Activated naive CD8-positive, alpha-beta T cell treated with anti-CD3 and anti-CD28 coated beads for 36 hours (primary cell): ENCODE measurements at places on chromosomes 7 and 10. TPM values are rescaled to one million over a fixed set of nuclear protein-coding genes. Genes with fewer than 3 reads are reported as not detected.
A peak's percentile ranks its signal among the peaks of the same experiment; 100 is the strongest.

GRCh38 chr10:17685233-17685840 lies 41.4 kb downstream of the STAM start:
- peak overlapping the region; percentile 71 for H3K27ac ChIP-seq
- H3K27me3 ChIP-seq: no peaks in the 10 kb centered on the region
- H3K4me1 ChIP-seq: peaks cover 40% of the 10 kb centered on the region
- peak; percentile 50 for DNase-seq
- H3K36me3 ChIP-seq: peaks cover 29% of the 10 kb centered on the region

GRCh38 chr7:138665249-138665648 lies 35.9 kb downstream of the SVOPL start:
- no peaks in the 10 kb centered on the region for H3K36me3 ChIP-seq
- no peak for DNase-seq
- peak overlapping the region; percentile 40 for H3K4me3 ChIP-seq
- H3K27ac ChIP-seq: no peak overlapping the region

DNA sequence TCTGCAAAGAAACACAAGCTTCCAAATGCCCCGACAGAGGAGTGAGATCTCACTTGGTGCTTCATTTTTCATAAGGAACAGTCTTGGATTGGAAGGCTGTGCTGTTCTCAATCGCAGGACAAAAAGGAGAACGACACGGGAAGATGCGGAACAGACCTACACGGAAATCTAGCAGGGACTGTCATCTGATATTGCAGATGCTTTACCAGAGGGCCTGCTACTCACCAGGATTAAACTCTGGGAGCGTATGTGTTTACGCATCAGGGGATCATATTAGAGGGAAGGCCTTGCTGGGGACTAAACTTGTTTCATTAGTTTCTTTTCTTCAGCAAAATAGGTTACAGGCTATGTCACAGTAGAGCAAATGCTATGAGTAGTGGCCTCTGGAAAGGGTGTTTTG lies 82.8 kb upstream of the EEPD1 start:
- no peaks in the 10 kb centered on the region for H3K36me3 ChIP-seq
- H3K27me3 ChIP-seq: no peaks in the 10 kb centered on the region
- H3K4me1 ChIP-seq: no peaks in the 10 kb centered on the region

GRCh38 chr10:43091846-43092245 lies 15.0 kb downstream of the RET start:
- DNase-seq: no peak
- H3K4me1 ChIP-seq: no peaks in the 10 kb centered on the region
- H3K27ac ChIP-seq: no peak overlapping the region
- no peaks in the 10 kb centered on the region for H3K36me3 ChIP-seq
- H3K4me3 ChIP-seq: no peak overlapping the region
- H3K27me3 ChIP-seq: peaks cover 3% of the 10 kb centered on the region

- peaks cover 11% of the 10 kb centered on the region for H3K4me1 ChIP-seq
- H3K27ac ChIP-seq: no peak overlapping the region
- no peak overlapping the region for H3K4me3 ChIP-seq
- DNase-seq: no peak
- H3K27me3 ChIP-seq: peaks cover 3% of the 10 kb centered on the region
- H3K36me3 ChIP-seq: peaks cover 6% of the 10 kb centered on the region
These were observed 16.3 kb downstream of the CFAP46 start for GRCh38 chr10:132926070-132926469.

GRCh38 chr7:40057292-40057691 lies 77.1 kb downstream of the MPLKIP start:
- no peaks in the 10 kb centered on the region for H3K27me3 ChIP-seq
- H3K27ac ChIP-seq: no peak overlapping the region
- no peaks in the 10 kb centered on the region for H3K4me1 ChIP-seq
- no peak overlapping the region for H3K4me3 ChIP-seq
- DNase-seq: no peak

DNA sequence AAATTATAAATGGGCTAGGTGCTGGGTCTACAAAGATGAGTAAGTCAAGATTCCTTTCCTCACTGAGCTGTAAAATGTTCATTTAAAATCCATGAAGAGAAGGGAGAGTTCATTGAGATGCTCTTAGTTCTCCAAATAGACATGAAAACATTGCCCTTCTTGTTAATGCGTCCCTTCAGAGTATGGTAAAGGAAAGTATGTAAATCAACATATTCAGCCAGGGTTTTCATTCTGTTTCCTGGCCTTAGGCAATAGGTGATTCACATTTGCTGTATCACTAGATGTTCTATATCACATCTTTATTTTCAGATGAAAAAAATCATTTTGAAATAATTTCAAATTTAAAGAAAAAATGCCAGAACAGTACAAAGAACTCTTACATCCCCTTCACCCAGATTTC lies 5.4 kb downstream of the ANKIB1 start:
- H3K4me3 ChIP-seq: no peak overlapping the region
- DNase-seq: no peak
- H3K27me3 ChIP-seq: no peaks in the 10 kb centered on the region
- H3K36me3 ChIP-seq: peaks cover 15% of the 10 kb centered on the region
- H3K4me1 ChIP-seq: peaks cover 39% of the 10 kb centered on the region

MMRN2 gene
- total RNA-seq: not detected

GRCh38 chr10:34667177-34667576 lies 147.9 kb downstream of the PARD3 start:
- DNase-seq: no peak
- H3K4me3 ChIP-seq: no peak overlapping the region
- no peak overlapping the region for H3K27ac ChIP-seq
- no peaks in the 10 kb centered on the region for H3K36me3 ChIP-seq
- H3K27me3 ChIP-seq: no peaks in the 10 kb centered on the region
- H3K4me1 ChIP-seq: no peaks in the 10 kb centered on the region

DNA sequence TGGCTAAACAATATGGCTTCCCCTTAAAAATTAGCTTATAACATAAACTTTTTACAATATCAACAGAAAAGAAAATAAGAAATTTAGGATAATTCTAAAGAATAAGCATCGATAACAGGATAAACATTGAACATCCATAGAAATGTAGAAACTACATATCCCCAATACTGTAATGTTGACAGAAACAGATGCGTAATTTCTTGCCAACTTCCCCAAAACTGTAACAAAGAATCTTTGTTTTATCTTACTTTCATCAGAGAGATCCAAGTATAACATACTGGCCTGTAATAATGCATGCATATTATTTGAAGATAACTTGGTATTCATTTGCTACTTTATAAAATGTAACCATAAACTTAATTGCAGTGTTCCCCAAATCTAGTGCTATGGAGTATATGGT lies 339.9 kb downstream of the ARL4A start:
- H3K4me3 ChIP-seq: no peak overlapping the region
- DNase-seq: no peak
- no peaks in the 10 kb centered on the region for H3K36me3 ChIP-seq

- no peaks in the 10 kb centered on the region for H3K27me3 ChIP-seq
- H3K4me3 ChIP-seq: peak overlapping the region; percentile 92
- H3K4me1 ChIP-seq: peaks cover 23% of the 10 kb centered on the region
- H3K27ac ChIP-seq: peak overlapping the region; percentile 83
- no peaks in the 10 kb centered on the region for H3K36me3 ChIP-seq
These were observed 676 bp downstream of the TCAF1 start for GRCh38 chr7:143901332-143901667.

SLC39A12 gene
- not detected for total RNA-seq

DNA sequence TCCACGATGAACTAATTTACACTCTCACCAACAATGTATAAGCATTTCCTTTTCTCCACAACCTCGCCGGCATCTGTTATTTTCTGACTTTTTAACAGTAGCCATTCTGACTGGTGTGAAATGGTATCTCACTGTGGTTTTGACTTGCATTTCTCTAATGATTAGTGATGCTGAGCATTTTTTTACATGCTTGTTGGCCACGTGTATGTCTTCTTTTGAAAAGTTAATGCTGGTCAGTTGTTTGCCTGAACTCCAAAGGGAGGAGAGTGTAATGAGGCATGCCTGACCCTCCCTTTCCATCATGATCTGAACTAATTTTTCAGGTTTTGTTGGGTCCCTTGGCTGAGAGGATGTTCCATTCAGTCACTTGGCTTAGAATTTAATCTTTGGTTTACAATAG lies 50.7 kb upstream of the SVIL start:
- H3K36me3 ChIP-seq: peaks cover 46% of the 10 kb centered on the region
- no peak overlapping the region for H3K27ac ChIP-seq
- DNase-seq: no peak
- no peaks in the 10 kb centered on the region for H3K27me3 ChIP-seq
- peaks cover 51% of the 10 kb centered on the region for H3K4me1 ChIP-seq

DNA sequence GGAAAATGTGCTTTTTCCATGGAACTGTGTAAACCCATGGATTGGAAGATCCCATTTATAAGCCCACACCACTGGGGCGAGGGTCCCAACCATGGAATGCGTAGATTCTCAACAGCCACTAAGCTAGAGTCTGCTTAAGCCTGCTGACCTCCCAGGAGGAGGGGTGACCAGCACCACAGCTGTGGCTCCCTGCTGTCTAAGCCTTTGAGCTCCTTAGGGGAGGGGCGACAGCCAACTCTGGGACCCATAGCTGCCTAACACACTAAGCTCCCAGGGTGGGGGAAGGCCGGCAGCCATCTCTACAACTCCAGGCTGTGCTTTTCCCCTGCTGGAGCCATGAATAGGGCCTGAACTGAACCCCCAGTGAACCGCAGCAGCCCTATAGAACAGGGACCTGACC lies 249.8 kb upstream of the HPS1 start:
- peaks cover 11% of the 10 kb centered on the region for H3K27me3 ChIP-seq
- H3K4me1 ChIP-seq: no peaks in the 10 kb centered on the region
- no peak for DNase-seq
- no peaks in the 10 kb centered on the region for H3K36me3 ChIP-seq
- no peak overlapping the region for H3K27ac ChIP-seq
- no peak overlapping the region for H3K4me3 ChIP-seq

FAM241B gene
- total RNA-seq: 9.9 TPM

LLCFC1 gene
- not detected for total RNA-seq

DNA sequence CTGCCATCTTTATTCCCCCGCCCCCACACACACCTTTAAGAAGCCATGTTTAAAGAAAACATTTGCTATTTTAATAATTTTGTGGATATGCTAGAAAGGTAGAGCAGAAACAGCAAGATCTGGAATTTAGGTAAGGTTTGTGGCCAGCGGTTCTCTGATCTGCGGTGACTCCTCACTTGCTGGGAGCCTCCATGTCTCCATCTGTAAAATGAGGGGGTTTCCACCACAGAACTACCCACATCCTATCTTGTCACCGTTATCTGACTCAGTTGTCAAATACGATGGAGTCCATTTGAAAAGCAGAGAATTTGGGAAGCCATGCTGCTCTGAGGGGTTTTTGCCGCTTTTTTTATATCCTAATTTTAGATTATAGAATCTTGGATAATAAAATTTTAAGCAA lies 23.3 kb downstream of the MACC1 start:
- no peak overlapping the region for H3K27ac ChIP-seq
- H3K4me3 ChIP-seq: no peak overlapping the region
- no peaks in the 10 kb centered on the region for H3K4me1 ChIP-seq

DNA sequence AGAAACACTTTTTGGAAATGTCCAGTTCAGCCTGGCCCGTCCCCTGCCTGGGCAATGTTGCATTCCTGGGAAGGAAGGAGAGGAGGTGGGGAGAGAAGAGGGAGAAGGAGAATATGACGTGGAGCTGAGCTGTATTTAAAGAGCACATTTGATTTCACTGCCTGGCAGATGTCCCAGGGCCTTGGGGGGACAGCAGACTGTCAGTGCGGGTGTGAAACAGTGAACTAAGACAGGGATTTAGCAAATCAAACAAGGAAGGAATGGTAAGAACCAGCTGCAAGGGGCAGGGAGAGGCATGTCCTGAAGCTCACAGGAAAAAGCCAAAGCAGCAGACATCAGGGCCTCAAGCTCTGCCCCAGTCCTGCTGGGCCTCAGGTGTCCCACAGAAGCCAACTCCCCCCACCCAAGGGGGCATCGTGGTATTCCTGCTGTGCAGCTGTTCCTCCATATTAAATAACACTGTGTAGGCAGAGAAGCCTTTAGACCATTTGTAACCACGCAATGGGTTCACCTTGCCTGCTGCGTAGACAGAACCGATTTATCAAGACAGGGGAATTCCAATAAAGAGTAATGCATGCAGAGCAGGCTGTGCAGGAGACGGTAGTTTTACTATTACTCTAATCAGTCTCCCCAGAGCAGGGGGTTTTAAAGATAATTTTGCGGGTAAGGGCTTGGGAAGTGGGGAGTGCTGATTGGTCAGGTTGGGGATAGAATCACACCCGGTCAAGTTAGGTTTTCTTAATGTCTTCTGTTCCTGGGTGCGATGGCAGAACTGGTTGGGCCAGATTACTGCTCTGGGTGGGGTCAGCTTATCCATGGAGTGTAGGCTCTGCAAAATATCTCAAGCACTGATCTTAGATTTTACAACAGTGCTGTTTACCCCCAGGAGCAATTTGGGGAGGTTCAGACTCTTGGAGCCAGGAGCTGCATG lies 18.3 kb downstream of the LEP start:
- no peak overlapping the region for H3K27ac ChIP-seq
- no peaks in the 10 kb centered on the region for H3K4me1 ChIP-seq
- no peaks in the 10 kb centered on the region for H3K36me3 ChIP-seq
- H3K27me3 ChIP-seq: no peaks in the 10 kb centered on the region
- no peak overlapping the region for H3K4me3 ChIP-seq

FBXL13 gene
- total RNA-seq: 0.82 TPM

- no peak for DNase-seq
- no peak overlapping the region for H3K4me3 ChIP-seq
- peaks cover 16% of the 10 kb centered on the region for H3K4me1 ChIP-seq
These were observed 84.6 kb downstream of the CABCOCO1 start for GRCh38 chr10:61747307-61747706.

AMZ1 gene
- not detected for total RNA-seq

- DNase-seq: no peak
- no peak overlapping the region for H3K4me3 ChIP-seq
- H3K27me3 ChIP-seq: no peaks in the 10 kb centered on the region
- peaks cover 31% of the 10 kb centered on the region for H3K4me1 ChIP-seq
- no peak overlapping the region for H3K27ac ChIP-seq
- H3K36me3 ChIP-seq: peaks cover 16% of the 10 kb centered on the region
These were observed 83.2 kb downstream of the RBM33 start for GRCh38 chr7:155727616-155728015.

DNA sequence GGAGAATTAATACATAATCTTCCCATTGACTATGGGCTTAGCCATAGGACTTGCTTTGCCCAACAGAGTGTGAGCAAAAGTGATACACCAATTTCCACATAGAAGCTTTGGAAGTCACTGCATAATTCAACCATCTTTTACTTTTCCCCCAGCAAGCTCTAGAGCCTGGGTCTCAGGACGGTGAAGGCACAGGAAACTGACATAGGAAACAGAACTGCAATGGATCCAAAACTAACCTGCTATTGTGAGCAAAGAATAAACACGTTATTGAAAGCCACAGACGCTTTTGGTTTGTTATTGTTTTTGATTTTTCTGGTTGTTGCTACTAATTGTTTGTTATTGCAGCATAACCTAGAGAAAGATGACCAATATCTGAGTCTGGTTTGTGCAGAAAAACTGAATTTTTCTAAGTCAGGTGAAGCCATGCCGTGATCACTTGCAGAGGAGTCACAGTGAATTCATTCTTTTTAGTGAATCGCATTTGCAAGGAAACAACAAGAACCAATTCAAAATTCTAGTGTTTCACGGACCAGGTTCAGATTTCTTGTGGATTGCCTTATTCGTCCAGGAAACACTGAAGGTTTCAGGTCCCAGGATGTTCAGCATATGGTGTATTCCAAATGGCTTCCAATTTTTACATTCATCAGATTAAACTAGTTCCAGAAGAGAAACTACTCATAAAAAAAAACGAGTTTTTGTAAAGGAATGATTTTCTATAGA lies 52.8 kb downstream of the CUBN start:
- DNase-seq: no peak
- H3K36me3 ChIP-seq: peaks cover 12% of the 10 kb centered on the region
- H3K27me3 ChIP-seq: no peaks in the 10 kb centered on the region
- no peak overlapping the region for H3K4me3 ChIP-seq

HYAL4 gene
- total RNA-seq: not detected

GRCh38 chr10:113247050-113247449 lies 297.0 kb downstream of the TCF7L2 start:
- no peaks in the 10 kb centered on the region for H3K36me3 ChIP-seq
- H3K4me1 ChIP-seq: peaks cover 2% of the 10 kb centered on the region
- DNase-seq: no peak
- H3K27ac ChIP-seq: no peak overlapping the region
- H3K4me3 ChIP-seq: no peak overlapping the region
